Caki2 (cell line): ENCODE measurements at places on chromosomes 2 and 18. TPM values are rescaled to one million over a fixed set of nuclear protein-coding genes. Genes with fewer than 3 reads are reported as not detected.

GRCh38 chr18:76658627-76659026 is 163.6 kb upstream of the ZNF516 start:
- DNase-seq = no peak

- DNase-seq = no peak
Measured at GRCh38 chr2:135175177-135175576, 123.1 kb downstream of the RAB3GAP1 start.

DNA sequence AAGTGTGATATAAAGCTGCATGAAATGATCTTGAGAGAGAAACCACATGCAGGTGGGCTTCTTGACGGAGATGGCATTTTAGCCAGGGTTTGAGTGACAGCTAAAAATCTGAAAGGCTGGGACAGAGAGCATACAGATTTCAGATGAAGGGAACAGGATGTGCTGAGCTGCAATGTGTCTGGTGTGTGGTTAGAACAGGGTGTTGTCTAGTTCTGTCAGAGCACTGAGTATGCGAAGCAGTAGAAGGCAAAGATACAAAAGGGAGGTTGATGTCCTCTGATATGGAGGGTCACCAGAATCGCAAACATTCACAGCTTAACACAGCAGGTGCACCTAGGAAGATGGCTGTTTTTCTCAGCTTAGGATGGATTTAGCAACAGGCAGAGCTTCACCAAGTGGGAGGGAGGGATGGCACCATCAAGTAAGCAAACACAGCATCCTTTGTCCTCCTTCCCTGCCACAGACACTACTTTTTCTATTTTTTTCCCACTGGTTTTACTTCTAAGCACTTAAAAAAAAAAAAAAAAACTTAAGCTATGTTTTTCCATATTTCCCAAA is 182.5 kb downstream of the TMX3 start:
- DNase-seq = no peak

GRCh38 chr2:175999283-175999819 is 2.7 kb downstream of the LNPK start:
- DNase-seq = no peak

GRCh38 chr2:234189786-234190300 is 139.3 kb downstream of the SPP2 start:
- no peak for DNase-seq

DNA sequence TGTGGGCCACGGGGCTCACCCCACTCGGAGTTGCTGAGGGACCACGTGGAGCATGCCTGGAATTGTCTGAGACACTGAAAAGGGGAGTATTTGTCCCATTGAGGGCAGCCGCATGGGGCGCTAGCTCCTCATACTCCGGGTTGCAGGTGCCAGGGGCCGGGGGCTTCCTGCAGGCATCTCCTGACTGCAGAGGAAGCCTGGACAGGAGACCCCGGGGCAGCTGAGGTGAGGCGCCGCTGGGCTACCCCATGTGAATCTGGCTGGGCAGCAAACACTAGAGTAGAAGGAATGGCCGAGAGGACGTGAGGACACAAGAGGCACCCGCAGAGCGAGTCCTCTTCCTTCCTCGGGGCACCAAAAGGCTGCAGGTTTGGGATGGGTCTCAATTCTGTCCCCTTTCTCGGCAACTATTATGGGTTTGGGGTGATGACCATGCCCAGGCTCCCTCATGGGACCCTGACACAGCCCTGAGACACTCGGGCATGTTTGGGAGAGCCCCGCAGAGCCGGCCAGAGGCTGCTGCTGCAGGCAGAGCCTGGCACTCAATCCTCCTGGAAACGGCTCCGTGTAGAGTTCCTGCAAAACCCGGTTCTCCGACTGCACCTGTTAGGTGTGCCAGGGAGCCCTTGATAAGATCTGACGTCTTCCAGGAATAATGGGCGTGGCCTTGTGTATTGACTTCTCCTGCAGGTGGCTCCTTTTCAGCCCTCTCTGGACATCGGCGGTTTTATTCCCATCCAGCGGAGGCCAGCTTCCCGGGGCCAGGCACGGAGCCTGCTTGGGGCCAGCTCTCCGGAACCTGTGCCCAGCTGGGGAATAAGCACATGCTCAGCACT is 77.0 kb downstream of the CTIF start:
- DNase-seq = no peak

The ASIC4 gene
- 0.17 and 2.5 TPM in 2 replicates for total RNA-seq

The RNF138 gene
- 20.2 and 68.3 TPM in 2 replicates for total RNA-seq

The CFAP210 gene
- total RNA-seq = not detected in 2 replicates
